ENCODE measurements at places on chromosomes 2 and 18.

DNA sequence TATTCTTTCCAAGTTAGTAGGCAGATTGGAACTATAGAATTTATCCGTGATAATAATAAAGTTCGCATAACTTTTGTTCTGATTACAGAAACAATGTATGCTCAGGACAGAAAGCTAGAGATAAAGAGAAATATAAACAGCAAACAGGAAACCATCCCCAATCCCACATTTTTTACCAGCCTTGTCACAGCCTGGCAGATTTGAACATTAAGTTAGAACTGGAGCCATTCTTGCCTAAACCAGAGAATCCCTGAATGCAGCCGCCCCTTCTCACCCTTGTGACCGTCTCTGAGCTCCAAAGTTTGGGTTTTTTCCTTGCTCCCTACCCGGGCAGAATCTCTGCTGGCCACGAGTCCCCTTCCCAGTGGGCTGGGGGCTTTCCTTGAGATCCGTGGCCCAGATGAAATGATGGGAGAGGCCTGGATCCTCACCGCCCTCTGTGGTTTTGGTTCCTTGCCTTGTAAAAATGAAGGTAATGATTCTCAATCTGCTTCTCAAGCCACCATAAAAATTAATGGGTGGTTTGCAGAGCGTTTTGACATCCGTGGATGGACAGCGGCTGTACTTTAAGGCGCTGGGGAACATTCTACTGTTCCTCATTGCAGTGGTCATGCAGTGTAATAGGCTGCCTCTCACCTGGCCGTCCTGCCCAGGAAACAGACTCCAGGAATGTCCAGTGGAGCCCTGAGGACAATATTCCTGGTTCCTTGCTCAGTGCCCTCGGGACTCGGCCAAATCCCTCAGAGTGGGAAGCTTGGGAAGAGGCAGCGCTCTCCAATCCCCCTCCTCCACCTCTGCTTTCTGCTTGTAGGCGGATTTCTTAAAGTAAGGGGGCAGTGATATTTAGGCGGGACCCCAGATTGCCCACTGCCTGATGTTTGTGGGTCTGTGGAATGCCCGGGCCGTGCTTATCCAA, 1.6 kb downstream of the SH3BP4 start:
- no peak for DNase-seq

DNA sequence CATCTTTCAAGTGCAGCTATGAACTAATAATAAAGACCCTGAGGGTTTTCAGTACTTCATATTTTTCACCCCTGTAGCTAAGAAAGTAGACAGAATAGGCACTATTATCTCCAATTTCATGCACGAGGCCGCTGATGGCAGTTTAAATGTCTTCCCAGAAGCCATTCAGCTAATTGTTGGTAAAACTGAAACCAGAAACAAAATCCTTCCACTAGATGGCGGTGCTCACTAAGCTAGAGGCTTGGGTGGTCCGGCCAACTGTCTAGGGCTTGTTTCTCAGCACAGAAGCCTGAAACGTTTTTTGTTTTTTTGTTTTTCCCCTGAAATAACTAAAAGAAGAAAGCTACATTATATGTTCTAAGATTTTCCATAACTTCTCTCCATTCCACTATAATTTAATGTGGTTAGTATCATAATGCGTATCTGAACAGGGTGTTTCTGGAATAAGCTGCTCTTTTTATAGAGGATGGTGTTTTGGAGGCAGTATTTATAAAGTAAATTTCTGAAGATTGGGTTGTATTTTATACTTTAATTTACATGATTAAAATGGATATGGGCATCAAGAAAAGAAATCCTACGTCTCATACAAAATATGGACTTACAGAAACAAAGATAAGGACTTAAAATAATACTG, 159.4 kb downstream of the PIK3C3 start:
- DNase-seq: peak; percentile 64

GRCh38 chr2:234357666-234358065, 139.2 kb downstream of the ARL4C start:
- DNase-seq: no peak

DNA sequence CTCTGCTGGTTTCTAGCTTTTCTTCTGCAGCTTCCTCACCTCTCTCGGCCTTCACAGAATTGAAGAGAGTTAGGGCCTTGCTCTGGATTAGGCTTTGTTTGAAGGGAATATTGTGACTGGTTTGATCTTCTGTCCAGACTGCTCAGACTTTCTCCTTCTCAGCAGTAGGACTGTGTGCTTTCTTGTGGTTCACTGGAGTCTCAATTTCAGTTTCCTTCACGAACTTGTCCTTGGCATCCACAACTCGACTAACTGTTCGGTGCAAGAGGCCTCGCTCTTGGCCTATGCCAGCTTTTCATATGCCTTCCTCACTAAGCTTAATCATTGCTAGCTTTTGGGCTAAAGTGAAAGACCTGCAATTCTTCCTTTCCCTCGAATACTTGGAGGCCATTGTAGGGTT, 18.9 kb upstream of the SALL3 start:
- no peak for DNase-seq

DNA sequence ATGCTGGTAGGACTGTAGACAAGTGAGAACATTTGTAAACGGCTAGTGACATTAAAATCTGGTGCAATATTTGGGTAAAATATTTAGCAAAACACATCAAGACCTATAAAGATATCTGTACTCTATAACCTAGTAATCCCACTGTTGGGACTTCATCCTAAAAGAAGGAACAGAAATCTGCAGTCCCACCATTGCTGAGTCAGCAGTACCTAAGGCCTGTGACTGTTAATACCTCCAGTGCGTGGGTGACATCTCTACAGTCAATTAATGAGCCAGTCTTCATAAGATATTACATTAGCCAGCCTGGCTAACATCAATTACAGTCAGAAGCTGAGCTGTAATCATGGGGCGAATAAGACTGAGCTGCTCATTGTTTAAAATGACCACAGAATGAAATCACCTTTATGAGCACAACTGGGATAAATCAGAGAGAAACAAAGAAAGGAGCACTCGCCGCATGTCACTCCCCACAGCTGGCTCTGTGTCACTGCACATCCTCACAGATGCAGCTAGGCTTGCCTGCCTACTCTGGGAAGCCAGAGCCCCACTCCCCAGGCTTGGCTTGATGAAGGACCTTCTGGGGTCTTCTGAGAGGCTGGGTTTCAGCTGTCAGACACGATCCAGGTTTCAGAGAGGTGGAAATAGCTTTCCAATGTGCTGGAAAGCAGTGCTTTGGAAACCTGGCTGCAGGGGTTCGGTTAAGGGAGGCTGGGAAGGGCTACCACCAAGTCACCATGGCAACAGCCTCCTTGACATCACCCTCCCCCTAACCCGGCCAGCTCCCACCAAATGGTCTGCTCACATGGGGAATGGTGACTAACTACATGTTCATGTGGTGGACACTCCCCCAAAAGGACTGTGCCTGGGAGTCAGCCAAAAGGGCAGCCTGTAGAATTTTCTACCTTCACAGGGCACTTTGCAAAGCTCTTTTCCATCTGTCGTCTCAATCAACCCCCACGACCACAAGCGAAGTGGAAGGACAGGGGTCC, 145.0 kb downstream of the ZBTB7C start:
- peak; percentile 12 for DNase-seq

- DNase-seq: peak; percentile 65
Measured at GRCh38 chr2:186641807-186642321, 52.0 kb upstream of the FAM171B start.

DNA sequence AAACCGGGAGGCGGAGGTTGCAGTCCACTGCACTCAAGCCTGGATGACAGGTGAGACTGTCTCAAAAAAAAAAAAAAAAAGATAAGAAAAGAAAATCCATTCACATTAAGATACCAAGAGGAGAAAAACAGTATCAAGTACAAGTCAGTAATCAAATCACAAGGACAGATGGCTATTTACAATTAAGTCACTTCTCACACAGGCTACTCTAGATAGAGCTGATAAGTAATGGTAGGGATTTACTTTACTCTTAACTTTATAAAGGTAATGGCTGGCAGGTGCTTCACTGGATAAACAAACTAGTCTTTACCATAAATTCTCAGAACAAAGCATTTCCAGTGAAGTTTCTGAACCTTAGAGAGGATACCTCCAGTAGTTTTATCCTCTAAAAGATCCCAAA, 11.5 kb downstream of the SF3B1 start:
- no peak for DNase-seq

DNA sequence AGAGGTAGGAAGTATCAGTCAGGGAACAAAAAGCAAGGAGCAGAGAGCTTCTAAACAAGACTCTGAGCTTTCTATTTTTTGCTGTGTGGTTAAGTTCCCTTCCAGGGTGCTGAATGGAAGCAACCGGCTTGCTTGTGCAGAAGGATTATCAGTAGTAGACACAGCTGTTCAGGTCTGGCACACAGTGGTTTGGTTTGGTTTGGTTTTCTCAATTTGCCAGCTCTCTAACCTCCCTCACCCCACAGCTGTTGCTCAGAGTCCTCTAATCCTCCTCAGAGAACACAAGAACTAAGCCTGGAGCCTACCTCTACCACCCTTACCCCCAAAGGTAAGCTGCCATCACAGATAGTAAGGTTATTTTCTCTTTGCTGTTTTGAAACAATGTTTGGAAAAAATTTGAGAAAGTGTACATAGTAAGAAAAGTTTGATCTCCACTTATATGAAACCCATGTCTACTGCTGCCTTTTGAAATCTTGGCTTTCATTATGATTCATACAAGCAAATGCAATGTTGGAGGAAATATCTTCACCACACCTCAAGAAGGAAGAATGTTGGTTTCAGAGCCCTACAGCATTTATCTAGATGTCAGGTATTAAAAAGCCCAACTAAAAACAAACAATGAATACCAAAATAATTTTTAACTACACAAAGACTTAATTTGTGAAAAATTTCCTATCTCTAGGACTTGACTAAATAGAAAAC, 255.3 kb downstream of the NR4A2 start:
- DNase-seq: no peak

- DNase-seq: no peak
Measured at GRCh38 chr2:232293191-232293590, 85.4 kb upstream of the ALPP start.

GRCh38 chr18:72675394-72675793, 131.3 kb upstream of the CBLN2 start:
- peak; percentile 13 for DNase-seq

- DNase-seq: peak; percentile 12
Measured at GRCh38 chr2:127324635-127325034, 30.7 kb upstream of the ERCC3 start.

DNA sequence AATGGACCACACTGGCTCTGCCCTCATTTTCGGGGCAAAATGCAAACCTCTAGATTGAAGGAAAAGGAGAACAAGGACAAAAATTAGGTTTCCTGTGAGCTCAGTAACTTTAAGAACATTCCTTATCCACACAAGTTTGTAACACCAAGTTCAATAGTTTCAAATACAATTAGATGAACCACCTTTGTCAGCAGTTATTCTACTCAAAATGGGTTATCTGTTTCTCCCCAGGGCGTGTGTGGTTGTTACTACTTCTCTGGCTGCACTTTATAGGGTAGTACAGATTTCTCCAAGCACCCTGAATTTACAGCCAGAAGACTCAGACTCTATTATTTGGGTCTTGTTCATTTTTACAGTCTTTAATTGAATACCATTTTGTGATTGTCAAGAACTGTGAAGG, 45.0 kb upstream of the TANK start:
- DNase-seq: no peak

DNA sequence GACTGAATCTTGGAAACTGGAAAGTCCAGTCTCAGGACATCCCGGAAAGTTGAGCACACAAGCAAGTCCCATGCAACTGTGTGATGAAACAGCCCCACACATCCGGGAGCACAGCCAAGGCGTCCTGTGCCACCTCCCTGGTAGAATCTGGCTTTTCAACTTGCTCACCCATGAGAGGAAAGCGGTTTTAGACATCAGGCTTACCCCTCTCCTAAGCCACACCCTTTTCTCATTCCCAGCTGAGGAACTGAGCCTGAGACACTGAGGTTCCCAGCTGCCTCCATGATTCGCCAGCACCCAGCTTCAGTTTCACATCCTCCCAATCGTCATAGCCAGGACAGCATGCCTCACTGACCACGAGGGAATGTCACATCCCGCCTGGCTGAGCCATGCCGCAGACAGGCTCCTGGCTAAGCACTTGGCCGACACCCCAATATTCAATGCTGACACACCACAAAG, 60.3 kb downstream of the STEAP3 start:
- DNase-seq: peak; percentile 60

DNA sequence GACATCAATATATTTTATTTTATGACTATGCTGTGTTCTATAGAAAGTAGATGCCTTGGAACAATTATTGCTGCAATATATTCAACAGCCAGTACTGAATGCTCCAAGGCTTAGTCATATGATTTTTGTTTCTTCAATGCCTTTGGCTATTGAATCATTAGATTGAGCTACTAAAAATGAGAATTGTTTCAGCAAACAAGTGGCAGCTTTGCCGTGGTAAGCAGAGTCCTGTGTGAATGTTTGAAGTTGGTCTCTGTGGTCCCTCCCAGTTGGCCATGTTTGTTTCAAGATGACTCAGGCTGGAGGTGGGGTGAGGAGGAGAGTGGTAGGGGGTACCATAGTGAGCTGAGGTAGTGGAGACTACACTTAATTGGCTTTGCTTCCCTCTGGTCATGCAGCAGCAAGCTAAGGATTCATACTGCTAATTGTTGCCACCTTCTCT, 198.6 kb upstream of the EPAS1 start:
- DNase-seq: no peak

DNA sequence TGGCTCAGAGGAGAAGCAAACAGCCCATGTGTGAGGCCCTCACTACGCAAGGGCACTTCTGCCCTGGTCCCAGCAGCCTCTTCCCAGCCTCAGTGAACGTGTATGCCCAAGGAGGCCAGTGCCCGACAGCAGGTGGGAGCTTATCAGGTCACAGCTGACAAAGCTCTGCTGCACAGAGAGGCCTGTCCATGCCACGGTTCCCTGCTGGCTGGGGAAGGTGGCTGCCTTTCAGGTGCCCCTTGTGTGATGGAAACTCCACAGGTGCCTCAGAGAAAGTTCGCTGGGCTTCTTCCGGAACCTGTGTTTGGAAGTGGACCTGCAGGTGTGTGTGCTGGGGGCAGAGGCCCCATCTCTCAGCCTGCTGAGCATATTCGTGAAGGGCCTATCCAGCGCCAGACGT, 47.3 kb downstream of the EDAR start:
- no peak for DNase-seq

GRCh38 chr2:129673234-129673633, 306.2 kb upstream of the RAB6C start:
- no peak for DNase-seq

GRCh38 chr2:39871291-39871761, 92.3 kb upstream of the THUMPD2 start:
- peak; percentile 40 for DNase-seq

- DNase-seq: no peak
Measured at GRCh38 chr2:125564471-125564870, 1091.5 kb upstream of the GYPC start.

- no peak for DNase-seq
Measured at GRCh38 chr2:74576211-74576862, 21.8 kb downstream of the DOK1 start.

DNA sequence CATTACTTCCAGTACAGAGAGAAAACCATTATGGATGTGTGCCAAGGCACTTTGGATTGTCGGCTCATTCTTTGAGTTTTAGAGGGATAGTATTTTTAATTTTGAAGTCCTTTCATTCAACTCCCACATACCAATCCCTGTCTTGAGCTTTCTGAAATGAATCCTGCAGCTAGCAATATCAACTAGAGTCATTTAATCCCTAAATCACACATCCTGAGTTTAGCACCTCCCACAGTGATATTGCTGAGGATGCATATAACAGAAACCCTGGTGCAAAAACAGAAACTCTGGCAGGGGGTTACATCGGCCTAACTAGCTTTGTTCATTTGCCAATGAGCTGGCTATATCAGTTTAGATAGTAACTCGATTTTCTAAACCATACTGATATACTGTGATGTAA, 427.3 kb downstream of the LRP1B start:
- DNase-seq: no peak

Measured in Caki2 (cell line).